Endothelial cell of umbilical vein (primary cell): ENCODE measurements at places on chromosomes 2 and 18. TPM values are rescaled to one million over a fixed set of nuclear protein-coding genes. Genes with fewer than 3 reads are reported as not detected.

LRRTM4 gene
- not detected in 2 replicates for total RNA-seq

PTPRM gene
- 34.7 and 43.7 TPM in 2 replicates for total RNA-seq

DNA sequence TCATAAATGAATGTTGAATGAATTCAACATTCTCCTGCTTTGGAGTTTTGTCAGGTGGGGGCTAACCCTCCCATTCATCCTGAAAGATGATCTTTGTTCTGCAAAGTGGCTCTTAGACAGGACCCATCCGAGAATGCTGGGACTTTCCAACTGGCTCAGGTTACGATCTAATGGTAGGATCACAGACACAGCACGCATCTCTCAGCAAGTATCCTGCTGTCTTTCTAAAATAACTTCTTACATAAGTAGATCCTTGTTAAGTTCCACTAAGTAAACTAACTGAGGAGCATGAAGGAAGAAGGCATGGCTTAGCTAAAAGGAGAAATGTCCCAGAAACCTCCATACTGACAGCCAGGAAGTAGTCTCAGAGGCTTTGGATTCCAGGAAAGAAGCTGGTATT lies 23.7 kb downstream of the CYP27A1 start:
- no peaks in the 10 kb centered on the region for H3K27me3 ChIP-seq
- DNase-seq: peak; percentile 36
- H3K4me1 ChIP-seq: no peaks in the 10 kb centered on the region
- H3K4me3 ChIP-seq: no peak overlapping the region
- no peaks in the 10 kb centered on the region for H3K36me3 ChIP-seq

DNA sequence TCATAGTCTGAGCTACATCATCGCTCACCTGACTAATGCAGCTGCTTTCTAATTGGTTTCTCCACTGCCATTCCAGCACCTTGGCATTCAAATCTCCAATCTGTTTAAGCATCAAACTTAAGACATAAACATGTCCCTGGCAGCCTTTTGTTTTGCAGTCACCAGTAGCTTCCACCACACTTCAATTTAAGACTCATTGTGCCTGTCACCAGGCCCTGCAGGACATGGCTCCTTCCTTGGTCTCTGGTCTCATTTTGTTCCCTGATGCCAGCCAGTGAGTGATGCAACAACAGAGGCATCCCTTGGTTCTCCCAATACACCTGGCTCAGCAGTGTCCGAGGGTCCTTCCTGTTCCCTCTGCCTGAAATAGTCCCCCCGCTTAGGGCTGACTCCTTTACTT lies 292.4 kb upstream of the PXDN start:
- H3K36me3 ChIP-seq: no peaks in the 10 kb centered on the region
- no peak overlapping the region for H3K4me3 ChIP-seq
- no peaks in the 10 kb centered on the region for H3K27me3 ChIP-seq
- DNase-seq: no peak
